PC-3 (cell line): ENCODE measurements at places on chromosomes 2 and 18.

DNA sequence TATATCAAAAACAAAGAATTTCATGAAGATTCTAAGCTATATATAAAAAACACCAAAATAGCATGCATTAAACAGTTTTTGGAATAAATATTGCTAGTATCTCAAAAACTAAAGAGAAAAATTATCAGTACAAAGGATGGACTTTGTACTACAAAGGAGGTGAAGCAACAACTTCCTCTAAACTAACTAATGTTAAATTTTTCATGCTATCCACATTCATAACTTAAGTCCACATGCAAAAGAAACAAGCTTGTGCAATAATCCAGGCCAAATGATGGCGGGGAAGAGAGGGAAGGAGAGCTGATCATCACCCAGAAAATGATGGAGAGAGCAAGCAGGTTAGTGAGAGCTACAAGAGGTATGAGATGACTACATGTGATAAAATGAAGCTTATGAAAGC is 70.1 kb downstream of the KIDINS220 start:
- DNase-seq, result no peak

GRCh38 chr2:145638675-145639074 is 1118.8 kb upstream of the ZEB2 start:
- DNase-seq, result peak; percentile 13

- DNase-seq, result peak; percentile 40
Measured at GRCh38 chr2:132564065-132564464, 105.9 kb downstream of the LYPD1 start.

DNA sequence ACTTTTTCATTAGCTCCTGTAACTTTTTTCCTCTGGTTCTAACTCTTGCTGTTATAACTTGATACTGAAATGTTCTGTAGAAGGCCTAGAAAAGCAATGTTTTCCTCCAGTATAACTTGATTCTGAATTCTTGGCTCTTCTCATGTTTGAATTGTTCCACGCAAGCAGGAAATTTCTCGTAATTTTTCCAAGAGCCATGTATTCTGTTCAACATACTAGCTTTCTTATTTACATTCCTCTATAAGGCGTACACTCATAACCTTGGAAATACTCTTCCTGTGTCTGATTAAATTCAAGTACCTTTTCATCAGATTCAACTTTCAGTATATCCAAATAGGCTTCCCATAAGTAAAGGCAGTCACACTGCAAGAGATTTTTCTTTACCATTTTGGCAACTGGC is 109.1 kb downstream of the SMAD2 start:
- no peak for DNase-seq

GRCh38 chr2:179793238-179793637 is 68.2 kb downstream of the ZNF385B start:
- DNase-seq, result no peak

DNA sequence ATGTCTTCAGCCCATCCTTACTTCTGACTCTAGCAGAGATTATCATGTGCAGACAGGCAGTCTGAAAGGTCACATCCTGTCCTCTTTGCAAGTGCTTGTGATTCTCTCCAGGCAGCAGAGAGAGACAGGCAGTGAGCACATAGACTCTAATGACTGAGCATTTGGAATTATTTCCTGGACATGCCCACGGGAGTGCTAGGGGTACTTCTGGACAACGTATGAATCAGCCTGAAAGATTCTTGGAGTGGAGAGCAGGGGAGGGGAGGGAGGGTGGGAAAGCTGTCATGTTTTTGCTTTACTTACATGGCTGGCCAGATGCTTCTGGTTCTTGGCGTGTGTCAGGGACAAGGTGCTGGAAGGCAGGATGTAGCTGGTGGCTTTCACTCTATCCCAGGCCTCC is 150.6 kb downstream of the RIF1 start:
- peak; percentile 4 for DNase-seq

DNA sequence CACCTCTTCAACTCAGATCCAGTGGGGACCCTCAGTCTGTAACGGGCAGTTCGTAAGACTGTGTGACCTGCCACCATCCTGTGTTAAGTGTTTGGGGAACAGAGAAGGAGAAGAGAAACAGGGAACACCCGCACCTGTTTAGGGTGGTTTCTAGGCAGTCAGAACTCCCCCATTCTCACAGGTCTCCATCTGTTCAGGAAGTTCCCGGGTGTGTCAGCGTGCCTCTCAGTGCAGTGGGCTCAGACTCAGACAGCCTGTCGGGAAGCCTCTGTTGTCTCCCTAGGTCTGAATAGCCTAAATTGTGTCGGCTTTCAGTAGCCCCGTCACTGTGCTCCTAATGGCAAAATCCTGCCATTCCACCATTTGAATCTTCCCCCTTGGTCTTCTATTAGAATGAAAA is 256.6 kb downstream of the LOXHD1 start:
- no peak for DNase-seq

- peak; percentile 96 for DNase-seq
Measured at GRCh38 chr2:112627060-112628040, 18.4 kb upstream of the SLC20A1 start.

DNA sequence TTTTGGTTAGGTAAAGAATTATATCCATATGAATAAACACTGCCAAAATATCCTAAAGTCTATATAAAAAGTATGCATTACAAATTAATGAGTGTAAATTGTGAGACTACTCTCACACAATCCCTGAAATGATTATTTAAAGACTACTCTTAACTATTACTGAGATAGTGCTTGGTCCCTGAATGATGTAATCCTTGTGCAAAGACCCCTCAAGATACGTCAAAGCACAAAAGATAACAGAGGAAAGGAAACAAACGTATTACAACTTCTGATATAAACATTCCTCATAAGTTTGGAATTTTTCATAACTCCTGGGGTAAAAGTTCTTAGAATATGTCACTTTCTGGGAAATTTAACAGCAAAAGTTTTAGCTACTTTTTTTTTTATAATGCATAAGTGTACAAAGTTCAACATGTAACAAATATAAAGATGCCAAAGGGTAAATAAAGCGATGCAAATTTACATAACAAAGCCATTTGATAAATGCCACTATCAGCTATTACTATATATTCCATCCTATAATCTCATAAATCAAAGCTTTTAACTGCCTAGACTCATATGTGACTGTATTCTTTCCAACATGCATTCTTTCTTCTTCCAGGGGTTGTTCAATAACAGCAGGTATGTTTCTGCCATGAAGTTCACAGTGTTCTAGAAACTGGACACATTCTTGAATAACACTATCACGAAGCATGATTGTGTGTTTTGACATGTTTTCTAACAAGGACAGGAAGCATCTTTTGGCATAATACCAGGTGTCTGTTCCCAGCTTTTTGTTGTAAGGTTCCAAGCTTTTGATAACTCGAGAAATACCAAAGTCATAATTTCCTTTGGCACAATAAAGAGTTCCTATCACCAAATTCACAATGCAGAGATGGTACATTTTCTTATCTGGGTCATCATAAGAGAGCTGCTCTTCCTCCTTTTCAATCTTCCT is 158.0 kb downstream of the AGPS start:
- DNase-seq, result no peak
